ENCODE measurements at places on chromosomes 7 and 10.

DNA sequence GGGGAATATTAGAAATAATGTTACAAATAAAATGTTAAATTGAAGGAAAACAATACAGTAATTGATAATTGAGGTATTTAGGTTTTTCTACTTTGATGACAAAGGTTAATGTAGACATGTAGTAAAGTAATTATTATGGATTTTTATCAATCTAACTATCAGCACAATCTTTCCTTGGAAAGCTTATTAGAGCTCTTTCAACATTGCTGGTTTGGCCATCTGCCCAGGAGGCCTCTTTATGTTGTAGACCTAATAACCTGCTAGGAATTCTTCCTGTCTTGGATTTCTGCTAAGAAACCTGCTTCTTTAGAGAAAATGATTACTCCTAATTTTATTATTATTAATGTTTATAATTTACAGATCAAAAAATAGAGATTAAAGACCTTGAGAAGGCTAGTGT, 78.9 kb downstream of the CHRM2 start:
- DNase-seq = no peak

DNA sequence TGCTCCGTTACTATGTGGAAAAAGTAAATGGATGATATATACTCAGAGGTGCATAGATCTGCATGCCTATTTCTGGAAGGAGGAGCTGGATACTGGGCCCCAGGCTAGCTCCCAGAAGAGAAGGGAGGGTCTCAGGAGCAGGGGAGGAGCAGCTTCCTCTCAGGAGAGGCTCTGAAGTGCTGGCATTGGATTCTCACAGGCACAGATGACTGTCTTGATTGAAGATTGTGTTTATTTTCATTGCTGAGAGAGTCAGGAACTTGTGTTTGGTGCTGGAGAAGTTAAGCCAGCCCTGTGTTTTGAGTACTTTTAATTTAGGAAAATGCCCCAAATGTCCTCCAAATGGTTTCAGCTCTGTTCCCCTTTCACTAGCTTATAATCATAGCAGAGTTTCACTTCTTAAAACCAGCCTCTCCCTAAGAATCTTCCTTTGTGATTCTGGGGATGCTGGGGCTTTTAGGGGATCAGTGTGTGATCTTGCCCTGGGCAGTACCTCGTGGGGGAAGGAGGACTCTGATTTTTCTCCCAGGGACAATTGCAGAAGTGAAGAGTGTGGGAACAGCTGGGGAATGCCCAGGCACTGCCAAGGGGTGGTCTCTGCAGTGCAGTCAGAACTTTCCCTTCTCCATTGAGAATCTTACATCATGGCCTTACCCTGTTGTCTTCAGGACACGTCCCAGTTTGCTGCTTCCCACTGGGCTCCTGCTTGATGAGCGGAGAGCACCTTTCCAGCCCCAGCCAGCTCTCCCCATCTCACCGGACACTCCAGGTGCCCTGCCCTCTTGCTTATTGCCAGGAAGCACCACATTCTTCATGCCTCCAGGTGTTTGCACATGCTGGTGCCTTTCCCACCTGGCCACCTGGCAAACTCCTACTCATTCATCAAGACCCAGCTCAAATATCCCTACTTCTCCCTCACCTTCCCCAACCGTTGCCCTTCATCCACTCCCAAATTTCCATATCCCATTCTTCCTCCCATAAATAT, 102.8 kb downstream of the ARHGAP22 start:
- no peak for DNase-seq

GRCh38 chr7:30899630-30900029, 12.0 kb upstream of the AQP1 start:
- DNase-seq = no peak

DNA sequence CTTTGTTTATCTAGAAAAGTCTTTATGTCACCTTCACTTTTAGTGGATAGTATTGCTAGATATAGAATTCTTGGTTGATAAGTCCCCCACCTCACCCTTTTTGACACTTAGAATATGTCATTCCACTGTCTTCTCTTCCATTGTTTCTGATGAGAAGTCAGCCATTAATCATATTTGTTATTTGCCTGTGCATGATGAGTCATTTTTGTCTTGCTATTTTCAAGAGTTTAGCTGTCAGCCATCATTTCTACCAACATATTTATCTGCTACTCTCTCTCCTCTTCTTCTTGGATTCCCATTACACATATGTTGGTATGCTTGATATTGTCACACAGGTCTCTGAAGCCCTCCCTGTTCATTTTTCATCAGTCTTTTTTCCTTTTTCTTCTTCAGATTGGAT, 160.8 kb upstream of the TCF7L2 start:
- DNase-seq = peak; percentile 4

- no peak for DNase-seq
Measured at GRCh38 chr7:7498856-7499255, 36.8 kb downstream of the COL28A1 start.

DNA sequence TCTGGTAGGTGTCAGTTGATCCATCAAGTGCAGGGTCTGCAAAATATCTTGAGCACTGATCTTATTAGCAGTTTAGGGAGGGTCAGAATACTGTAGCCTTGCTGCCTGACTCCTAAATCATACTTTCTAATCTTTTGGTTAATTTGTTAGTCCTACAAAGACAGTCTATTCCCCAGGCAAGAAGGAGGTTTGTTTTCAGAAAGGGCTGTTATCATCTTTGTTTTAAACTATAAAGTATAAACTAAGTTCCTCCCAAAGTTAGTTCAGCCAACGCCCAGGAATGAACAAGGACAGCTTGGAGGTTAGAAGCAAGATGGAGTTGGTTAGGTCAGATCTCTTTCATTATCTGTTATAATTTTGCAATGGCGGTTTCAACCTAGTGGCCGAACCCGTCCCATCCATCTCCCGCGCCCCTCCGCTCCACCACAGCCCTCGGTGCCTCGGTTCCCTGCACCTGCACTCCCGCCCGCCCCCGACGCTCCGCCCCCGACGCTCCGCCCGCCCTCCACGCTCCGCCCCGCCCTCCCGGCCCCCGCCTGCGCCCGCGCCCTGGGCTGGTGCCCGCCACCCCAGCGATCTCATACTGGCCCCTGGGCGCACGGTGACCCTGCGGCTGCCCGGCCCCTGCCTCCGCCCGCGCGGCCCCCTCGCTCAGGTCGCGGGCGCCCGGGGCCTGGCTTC, at the start of gene ADCK2:
Gene ADCK2, plus strand, starts transcription at position 564 of the 681 bp plus-strand sequence. CDS start 386 bp downstream, outside the sequence.
- peak; percentile 74 for DNase-seq

DNA sequence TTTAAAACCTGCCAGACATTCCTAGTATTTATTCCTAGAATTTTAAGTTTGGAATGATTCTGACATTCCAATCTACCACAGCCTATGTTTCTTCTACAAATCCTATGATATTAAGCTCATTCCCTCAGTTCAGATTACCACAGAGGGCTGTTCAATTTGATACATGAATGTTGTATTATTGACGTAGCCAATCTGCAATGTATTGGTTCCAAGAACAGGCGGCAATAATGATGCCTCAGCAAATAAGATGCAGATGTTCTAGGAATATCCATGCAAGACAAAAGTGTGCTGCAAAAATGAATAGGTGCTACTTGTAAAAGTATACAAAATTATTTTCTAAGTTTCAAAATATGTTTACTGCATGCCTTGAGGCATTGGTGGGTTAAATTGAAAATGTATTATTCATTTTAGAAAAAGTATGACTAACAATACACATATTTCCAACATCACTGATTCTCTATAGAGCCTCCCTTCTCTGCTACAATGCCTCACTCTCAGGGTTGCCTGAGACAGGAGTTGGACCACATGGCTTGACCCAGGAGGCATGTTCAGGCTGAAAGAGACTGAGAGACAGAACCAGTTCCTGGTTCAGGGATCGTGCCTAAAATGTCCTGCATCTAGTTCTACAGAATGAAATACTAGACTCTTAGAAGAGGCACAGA, 94.1 kb upstream of the CREB5 start:
- peak; percentile 50 for DNase-seq

- no peak for DNase-seq
Measured at GRCh38 chr7:115047958-115048720, 126.2 kb downstream of the MDFIC start.

GRCh38 chr7:82964150-82964882, 198.4 kb downstream of the PCLO start:
- no peak for DNase-seq

GRCh38 chr10:16423599-16423998, 13.2 kb upstream of the PTER start:
- DNase-seq = no peak
